Activated CD4-positive, alpha-beta memory T cell treated with anti-CD3 and anti-CD28 coated beads for 36 hours (primary cell): ENCODE measurements at places on chromosomes 3 and 15. TPM values are rescaled to one million over a fixed set of nuclear protein-coding genes. Genes with fewer than 3 reads are reported as not detected.
A peak's percentile ranks its signal among the peaks of the same experiment; 100 is the strongest.

DNA sequence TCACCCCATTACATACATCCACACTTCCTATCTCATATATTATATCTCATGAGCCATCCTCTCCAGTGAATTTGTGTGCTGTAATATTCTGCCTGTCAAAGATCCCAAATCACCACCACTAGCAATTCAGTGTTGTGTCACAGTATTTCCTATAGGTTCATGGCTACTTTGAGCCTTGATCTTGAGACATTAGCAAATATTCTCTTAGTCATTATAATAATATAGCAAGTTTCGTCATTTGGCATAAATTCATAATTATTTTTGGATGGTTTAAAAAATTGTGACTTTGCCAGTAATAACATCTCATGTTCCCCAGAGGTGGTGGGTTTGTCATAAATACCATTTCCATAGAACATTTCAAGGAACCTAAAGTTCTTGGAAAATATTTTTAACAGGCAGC lies 47.7 kb downstream of the CMSS1 start:
- DNase-seq, result no peak

The TXNRD3 gene
- total RNA-seq, result 1.3 TPM

GRCh38 chr3:89851974-89852621 lies 744.7 kb downstream of the EPHA3 start:
- no peak for DNase-seq

DNA sequence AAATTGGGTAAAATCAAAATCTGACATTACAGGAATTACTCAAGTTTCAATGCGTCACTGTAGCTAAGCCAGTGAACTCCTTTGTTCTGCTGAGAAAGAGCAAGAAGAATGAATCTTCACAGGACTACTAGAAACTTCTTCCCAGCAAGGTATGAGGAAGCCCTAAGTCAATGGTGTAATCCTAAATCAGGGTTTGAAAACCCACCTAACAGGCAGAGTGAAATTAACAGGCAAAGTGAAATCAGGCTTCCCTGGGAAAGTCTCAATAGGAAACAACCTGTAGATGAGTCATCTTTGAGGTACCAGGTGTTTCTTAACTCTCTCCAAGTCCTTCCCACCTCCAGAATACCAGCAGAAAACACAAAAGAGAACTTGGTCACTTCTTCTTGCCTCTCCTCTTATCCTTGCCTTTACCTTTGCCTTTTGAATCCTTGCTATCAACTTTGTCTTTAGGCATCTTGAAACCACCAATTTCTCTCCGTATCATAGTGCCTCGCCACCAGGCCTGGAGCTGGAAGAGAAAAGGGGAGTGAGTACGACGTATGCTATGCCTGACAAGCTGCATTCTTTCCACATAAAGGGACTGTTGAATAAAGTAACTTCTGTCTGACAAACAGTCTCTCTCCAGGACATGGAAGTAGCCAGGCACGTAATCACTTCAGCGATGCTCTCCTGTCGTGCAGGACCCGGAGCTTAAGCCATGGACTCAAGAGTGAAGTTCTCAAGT lies 60.6 kb upstream of the RPL35A start:
- DNase-seq, result no peak

The RRP9 gene
- 32.3 TPM for total RNA-seq

DNA sequence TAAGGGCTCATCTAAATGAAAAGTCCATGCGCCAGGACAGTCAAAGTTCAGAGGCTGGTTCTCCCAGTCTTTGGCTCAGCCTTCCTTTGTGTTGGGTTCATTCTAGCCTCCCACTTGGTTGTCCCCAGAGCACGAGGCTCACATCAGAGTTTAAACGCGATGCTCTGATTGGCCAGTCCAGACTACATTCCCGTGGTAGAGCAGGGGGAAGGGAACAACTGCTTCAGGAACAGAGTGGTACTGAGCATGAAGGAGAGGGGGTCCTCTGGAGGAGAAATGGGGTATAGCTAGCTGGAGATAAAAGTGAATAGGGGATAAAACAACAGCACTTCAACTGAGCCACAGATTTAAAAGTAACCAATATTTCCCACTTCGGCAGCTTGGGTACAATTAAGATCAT lies 32.2 kb downstream of the ANAPC13 start:
- DNase-seq, result no peak

The XPC gene
- 27.8 TPM for total RNA-seq

DNA sequence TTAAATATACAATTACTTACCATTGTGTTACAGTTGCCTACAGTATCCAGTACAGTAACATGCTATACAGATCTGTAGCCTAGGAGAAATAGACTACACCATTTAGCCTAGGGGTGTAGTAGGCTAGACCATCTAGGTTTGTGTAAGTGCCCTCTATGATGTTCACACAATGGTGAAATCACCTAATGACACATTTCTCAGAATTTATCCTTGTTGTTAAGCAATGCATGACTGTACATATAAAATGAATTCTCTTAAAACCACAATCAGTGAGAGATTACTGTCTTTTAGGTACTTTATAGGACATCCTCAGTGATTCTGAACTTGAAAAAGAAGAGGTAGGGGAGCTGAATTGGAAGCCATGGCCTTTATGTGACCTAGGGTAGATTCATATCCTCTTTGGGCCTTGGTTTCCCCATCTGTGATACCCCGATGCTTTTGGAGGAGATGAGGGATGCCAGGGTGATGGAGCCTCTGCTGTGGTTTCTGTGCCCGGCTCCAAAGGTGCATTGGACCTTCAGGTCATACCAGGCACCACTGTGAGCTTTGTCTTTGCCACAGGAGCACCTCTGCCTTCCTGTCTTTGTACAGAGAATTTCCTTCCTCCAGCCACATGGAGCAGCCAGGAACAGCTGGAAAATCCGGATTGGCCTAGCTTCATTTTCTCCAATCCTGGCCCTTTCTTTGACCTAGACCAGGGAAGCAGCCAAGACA lies 51.9 kb upstream of the FLNB start:
- no peak for DNase-seq

DNA sequence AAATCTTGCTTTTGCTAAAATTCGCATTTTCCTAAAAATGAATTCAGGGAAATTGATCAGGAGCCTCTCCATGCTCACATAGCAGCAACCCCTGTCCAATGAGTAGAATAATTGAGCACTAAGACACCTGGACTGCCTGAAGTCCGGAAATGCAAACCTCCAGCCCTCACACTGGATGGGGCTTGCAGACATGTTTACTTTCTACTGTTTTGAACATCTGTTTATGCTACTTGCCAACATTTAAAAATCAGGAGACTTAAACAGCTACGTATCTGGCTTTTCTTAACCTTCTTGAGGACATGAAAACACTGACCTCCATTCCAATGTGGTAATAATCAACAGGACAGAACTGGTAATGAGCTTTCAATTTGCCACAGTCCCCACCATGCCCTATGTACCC lies 184.4 kb downstream of the SHOX2 start:
- DNase-seq, result no peak

DNA sequence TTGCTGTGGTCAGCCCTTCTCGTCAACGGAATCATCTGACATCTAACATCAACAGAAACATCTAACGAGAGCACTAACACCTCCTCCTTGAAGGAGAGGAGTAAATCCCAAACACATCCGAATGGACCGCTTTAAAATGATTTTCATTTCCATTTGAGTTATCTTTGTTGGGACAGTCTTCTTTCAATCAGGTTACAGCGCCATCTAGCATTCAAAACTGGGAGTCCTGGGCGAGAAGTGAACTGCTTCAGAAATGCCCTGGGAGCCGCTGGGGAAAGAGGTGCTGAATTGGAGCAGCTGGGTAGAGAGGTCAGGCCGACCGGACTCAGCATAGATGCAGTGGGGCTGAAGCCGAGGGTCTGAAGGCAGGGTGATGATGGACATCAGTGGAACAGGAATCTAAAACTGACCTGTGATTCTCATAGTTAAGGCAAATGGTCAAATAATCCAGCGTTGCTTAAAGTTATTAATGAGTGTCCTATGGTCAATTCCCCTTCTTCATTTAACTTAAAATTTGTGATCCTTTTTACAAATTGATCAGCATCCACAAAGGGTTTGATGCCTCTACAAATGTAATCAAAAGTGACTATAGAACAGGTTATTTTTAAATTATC lies 170.0 kb upstream of the NDN start:
- peak; percentile 12 for DNase-seq

DNA sequence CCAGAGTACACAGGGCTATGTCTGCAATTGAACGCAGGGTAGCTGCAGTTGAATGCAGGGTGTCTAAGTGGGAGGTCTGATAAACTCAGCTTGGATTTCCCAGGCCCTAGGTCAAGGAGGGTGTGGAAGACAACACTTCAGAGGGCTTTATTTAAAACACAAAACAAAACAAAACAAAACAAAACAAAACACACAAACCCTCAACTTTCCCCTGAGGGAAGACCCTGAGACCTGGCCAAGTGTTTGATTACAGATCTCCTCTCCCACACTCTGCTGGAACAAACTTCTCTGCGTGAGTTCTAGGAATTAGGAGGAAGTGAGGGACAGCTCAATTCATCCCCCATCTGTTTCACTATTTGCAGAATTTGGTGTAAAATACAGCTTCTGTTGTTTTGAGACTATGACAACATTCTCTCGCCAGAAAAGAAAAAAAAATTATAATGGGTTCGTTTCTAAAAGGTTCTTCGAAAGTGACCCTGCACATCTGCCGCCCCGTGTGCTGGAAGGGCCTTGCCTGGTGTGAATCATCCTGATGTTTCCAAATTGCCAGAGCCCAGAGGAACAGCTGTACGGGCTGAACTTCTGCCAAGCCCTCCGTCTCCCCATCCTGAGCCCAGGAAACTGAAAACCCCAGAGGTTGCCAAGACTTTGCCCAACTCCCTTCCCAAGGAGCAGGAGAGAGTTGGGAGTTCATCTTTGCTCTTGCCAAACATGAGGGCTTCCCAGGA lies 73.3 kb upstream of the RAD18 start:
- DNase-seq, result no peak

DNA sequence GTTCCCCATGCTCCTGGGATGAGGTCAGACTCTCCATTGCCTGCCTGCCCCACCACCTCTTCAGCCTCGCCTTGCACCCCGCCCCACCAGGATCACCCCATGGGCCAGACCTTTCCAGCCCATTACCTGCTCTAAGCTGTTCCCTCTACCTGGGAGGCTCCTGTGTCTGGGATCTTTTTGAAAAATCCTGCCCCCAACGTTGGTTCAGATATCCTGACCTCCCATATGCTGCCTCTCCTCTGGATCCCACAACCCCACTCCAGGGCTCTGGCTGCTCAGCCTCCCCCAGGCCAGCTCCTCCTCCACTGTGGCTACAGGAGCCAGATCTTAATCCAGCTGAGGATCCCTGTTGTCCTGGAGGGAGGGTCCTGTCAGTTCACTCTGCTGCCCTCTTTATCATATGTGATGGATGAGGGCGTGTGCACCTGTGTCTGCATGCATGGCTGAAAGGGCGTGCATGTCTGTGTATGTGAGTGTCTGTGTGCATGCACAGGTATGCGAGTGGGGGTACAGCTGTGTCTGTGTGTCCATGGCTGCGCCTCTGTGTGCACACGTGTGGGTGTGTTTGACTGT lies 21.7 kb upstream of the ALAS1 start:
- DNase-seq, result no peak

The TYRO3 gene
- total RNA-seq, result 4.3 TPM

DNA sequence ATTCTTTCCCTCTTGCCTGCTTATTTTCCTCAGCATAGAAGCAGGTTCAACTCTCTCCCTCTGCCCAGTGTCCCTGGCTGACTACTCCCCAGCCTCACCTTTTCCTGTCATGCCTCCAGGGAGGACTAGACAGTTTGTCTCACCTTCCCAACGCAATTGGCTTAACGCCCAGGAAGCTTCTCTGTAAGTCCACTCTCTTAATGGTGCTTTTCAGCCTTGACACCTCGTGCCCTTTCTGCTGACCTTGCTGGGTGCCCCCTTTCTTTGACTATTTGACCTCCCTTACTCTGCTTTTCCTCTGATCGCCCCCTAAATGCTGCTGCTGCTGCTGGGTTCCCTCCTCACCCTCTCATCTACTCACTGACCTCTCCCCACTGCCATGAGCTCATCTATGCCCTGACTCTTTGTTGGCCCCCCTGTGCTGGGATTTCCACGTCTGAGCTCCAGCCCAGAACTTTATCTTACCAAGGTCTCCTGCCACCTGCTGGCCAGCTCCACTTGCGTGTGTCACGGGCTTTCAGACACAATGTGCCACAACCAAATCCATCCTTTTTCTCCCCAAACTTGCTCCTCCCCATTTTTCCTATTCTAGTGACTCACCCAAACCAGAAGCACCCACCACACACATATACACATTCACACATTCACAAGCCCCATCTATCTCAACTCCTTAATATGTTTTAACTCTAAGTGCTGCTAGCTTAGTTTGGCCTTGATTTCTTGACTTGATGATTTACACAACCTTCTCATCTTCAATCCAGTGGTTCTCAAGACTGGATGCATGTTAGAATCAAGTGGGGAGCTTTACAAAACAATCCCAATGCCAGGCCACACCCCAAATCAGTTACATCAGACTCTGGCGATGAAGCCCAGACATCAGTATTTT lies 16.6 kb downstream of the EPB42 start:
- DNase-seq, result peak; percentile 65

GRCh38 chr3:61058836-61059235 lies 192.4 kb downstream of the FHIT start:
- DNase-seq, result no peak

The FBXO40 gene
- not detected for total RNA-seq

DNA sequence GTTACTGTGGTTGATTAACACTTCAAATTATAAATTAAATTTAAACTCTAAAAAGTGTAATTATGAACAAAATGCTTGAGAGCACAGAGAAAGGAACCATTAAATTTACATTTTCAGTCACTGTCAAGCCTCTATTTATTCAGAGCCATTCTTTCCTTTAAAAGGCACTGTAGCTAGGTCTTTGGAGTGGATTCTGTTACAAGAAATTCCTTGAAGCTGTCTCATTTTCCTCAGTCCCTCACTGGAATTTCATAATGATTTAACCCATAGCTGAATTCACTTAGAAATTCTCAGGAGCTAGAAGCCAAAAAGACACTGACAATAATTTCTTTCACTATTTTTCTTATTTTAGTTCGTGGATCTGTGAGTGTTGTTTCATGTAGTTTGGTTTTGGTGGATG lies 81.2 kb upstream of the TCF12 start:
- DNase-seq, result no peak

- DNase-seq, result no peak
Measured at GRCh38 chr3:174340624-174341587, 518.2 kb upstream of the NAALADL2 start.

DNA sequence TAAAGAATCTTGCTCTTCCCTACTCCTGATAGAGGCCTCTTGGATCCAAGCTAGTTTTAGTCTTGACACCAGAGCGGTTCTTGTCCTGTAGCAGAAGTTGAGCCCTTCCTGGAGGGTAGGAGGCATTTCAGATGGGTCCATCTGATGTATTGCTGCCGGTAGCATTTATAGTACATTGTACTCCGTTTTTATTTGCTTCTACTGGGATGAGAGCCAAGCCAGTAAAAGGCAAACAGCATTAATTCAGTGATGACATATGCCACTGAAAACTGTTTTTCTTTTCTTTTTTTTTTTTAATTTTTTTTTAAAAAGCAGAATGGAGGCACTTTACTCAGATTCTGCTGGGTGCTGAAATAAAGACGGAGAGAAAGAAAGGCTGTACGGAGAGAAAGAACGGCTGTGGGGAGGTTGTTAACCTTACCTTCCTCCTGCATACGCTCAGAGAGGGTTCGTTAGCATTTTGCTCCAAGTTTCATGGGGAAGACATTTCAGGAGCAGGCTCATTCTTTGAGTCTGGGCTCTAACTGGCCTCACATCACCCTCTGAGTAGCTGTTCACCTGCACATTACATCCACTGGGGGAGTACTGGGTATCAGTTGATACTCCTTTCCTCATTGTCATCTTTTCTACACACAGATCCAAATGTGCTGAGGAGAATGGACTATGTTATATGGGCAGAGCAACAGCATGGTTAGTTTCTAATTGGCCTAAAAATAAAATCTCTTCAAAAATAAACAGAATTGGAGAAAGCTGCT lies 161.5 kb downstream of the FEZF2 start:
- no peak for DNase-seq
